ENCODE measurements at places on chromosomes 4 and X. TPM values are rescaled to one million over a fixed set of nuclear protein-coding genes. Genes with fewer than 3 reads are reported as not detected.

- no peak for DNase-seq
- no peak overlapping the region for H3K27ac ChIP-seq
- no peak overlapping the region for H3K4me3 ChIP-seq
- H3K36me3 ChIP-seq = no peaks in the 10 kb centered on the region
- peaks cover 9% of the 10 kb centered on the region for H3K4me1 ChIP-seq
- H3K27me3 ChIP-seq = no peaks in the 10 kb centered on the region
Observed at GRCh38 chr4:151403656-151404055, 5.3 kb upstream of the FHIP1A start.

DNA sequence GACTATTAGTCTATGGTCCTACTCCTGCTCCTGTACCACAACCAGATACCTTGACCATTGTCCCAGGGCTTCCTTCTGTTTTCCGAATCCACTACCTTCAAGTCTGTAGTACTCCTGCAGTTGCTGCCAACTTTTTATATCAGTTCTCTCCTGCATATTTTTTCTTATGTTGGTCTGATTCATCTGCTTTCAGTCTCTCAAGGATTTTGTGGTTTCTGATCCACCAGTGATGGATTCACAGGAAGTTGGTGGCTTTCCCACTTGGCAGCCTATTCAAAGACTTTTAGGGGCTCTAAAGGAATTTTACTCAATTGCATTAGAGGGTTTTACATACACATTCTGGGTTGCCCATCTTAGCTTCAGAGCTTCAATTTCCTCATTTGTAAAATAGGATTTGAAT is 23.6 kb downstream of the KIF4A start:
- H3K4me1 ChIP-seq = no peaks in the 10 kb centered on the region
- H3K27me3 ChIP-seq = no peaks in the 10 kb centered on the region
- no peak for DNase-seq
- no peaks in the 10 kb centered on the region for H3K36me3 ChIP-seq
- H3K4me3 ChIP-seq = no peak overlapping the region

- no peaks in the 10 kb centered on the region for H3K27me3 ChIP-seq
- no peak overlapping the region for H3K4me3 ChIP-seq
- no peaks in the 10 kb centered on the region for H3K36me3 ChIP-seq
- no peak for DNase-seq
Observed at GRCh38 chr4:180052629-180053028, 2190.6 kb upstream of the TENM3 start.

- no peak for DNase-seq
- H3K36me3 ChIP-seq = no peaks in the 10 kb centered on the region
- no peak overlapping the region for H3K27ac ChIP-seq
- no peak overlapping the region for H3K4me3 ChIP-seq
Observed at GRCh38 chr4:114601304-114602052, 2.9 kb downstream of the UGT8 start.

The NCAPG gene
- 56.6 TPM for total RNA-seq

Measured in H1 (cell line).